Stimulated activated CD4-positive, alpha-beta T cell treated with anti-CD3 and anti-CD28 coated beads, Interleukin-4, amount 100 ng/mL, for 24 hours (primary cell): ENCODE measurements at places on chromosomes 1 and 21.
A peak's percentile ranks its signal among the peaks of the same experiment; 100 is the strongest.

GRCh38 chr21:44666401-44667320 is at the start of gene KRTAP12-2:
KRTAP12-2 (minus strand) TSS chr21:44666927; CDS start chr21:44666886, 41 bp downstream.
- DNase-seq = no peak

DNA sequence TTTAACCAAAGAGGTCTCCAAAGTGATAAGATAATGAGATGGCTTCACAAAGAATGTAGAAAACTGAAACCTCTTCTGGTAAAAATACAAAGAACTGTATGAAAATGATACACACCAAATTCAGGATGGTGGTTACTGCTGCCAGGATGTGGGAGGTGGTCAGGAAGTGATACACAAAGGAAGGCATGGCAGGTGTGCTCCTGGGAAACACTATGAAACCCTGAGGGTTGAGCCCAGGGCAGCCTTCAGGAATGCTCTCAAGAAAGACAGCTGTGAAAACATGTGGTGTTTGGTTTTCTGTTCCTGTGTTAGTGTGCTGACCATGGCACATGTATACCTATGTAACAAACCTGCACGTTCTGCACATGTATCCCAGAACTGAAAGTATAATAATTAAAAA is 109.3 kb downstream of the NTNG1 start:
- no peak for DNase-seq

DNA sequence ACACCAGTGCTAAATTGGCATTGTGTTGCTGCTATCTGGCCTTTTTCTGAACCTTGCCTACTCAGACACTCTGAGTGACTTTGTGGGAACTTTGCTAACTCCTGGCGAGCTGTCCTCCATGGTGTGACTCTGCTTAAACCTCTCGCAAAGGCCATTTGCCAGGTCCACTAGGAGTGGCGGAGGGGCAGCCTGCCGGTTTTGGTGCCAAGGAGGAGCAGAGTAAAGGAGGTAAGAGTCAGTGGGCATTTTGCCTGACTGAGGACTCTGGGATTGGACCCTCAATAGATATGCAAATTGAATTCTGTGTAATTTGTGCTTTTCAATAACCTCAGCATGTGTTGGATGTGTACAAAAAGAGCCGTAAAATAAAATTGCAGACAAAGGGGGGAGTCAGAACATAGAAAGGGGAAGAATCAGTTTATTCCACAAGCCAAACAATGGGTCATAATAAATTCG is 386.6 kb upstream of the NFIA start:
- no peak for DNase-seq

GRCh38 chr1:244545511-244545910 is 84.4 kb downstream of the CATSPERE start:
- no peak for DNase-seq

DNA sequence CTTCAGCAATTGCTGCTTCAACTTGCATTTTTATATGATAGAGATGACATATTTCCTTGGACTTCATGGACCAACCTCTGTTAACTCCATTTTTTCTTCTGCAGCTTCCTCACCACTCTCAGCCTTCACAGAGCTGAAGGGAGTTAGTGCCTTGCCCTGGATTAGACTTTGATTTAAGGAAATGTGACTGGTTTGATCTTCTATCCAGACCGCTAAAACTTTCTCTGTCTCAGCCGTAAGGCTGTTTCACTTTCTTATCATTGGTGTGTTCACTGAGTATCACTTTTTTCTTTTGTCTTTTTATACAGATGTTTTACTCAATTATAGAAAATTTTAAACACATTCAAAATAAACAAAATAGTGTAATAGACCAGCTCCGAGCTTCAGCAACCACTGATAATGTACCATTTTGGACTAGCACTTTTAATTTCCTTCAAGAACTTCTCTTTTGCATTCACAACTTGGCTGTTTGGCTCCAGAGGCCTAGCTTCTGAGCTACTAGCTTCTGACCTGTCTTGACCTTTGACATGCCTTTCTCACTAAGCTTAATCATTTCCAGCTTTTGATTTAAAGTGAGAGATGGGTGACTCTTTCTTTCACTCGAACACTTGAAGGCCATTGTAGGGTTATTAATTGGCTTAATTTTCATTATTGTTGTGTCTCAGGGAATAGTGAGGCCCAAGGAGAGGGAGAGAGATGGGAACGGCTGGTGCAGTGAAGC is 9.3 kb downstream of the NEK7 start:
- peak; percentile 26 for DNase-seq

- no peak for DNase-seq
Observed at GRCh38 chr1:147673406-147673805, 3.1 kb upstream of the ACP6 start.

GRCh38 chr1:179169616-179170467 is 59.6 kb downstream of the ABL2 start:
- DNase-seq = no peak

DNA sequence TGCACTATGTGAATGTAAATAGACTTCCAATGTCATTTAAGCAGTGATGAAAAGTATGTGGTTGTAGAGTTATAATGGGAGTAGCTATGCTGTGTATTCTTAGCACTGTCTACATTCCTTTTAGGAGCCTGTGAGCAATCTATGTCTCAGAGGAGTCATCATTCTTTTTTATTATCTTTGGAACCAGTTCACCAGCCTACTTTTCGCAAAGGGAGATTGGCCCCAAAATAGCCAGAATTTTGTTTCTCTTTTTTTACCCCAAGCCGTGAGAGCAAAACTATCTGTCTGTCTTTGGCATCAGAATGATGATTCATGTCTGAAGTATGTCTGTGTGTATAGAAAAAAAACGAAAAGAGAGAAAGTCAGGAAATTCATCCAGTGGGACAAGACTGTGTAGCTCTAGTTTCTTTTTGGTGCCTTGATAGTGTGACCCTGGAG is 44.2 kb downstream of the OSBPL9 start:
- DNase-seq = no peak

- no peak for DNase-seq
Observed at GRCh38 chr1:60958001-60958400, 124.4 kb upstream of the NFIA start.

- no peak for DNase-seq
Observed at GRCh38 chr1:99756598-99756997, 9.8 kb downstream of the FRRS1 start.
